GM12865 (cell line): ENCODE measurements at places on chromosomes 4 and X.
A peak's percentile ranks its signal among the peaks of the same experiment; 100 is the strongest.

- DNase-seq: no peak
Measured at GRCh38 chr4:109820563-109820962, 5.0 kb downstream of the GAR1 start.

- DNase-seq: no peak
Measured at GRCh38 chr4:181897935-181898334, 345.3 kb upstream of the TENM3 start.

DNA sequence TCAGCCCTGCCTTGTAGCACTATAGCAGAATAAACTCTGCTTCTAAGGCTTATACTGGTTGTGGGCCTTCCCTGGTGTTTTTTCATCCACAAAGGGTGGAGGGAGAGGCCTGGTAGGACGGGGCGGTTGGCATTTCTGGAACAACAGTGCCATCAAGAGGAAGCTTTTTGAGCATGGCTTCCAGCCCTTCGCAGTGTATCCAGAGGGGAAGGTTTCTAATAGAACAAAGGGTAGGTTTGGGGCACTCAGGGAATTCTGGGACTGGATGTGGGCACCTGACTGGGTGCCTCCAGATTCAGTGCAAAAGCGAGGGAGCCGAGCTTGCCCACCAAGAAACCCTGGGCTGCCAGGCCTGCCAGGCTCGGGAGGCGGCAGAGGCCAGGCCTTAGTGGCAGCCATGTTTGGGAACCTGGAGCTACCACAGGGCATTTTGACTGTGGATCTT, 229.6 kb upstream of the AGTR2 start:
- peak; percentile 56 for DNase-seq

- DNase-seq: no peak
Measured at GRCh38 chr4:168119890-168120289, 27.6 kb downstream of the ANXA10 start.

DNA sequence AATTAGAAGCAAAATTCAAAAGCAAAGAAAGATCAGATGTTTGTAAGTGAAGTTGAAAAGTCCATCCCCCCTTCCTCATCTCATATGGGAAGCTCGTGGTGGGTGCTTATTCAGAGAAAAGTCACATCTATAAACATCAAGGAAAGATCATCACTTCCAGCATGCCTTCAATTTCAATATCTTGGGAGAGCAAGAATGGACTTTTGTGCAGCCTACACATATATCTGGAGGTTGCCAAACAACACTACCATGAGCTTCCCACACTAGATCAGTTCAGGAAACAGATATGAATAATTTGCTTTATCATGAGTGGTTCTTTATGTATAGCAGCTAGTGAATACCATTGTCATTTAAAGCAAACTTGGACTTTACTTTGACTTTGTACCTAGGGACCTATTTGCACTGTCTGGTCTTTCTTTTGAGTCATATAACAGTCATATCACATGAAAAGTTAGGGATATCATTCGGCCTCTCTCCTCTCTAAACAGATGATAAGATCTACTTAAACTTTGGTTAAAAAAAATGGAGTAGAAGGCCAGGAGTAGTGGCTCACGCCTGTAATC, 5.6 kb upstream of the TBL1X start:
- DNase-seq: no peak

DNA sequence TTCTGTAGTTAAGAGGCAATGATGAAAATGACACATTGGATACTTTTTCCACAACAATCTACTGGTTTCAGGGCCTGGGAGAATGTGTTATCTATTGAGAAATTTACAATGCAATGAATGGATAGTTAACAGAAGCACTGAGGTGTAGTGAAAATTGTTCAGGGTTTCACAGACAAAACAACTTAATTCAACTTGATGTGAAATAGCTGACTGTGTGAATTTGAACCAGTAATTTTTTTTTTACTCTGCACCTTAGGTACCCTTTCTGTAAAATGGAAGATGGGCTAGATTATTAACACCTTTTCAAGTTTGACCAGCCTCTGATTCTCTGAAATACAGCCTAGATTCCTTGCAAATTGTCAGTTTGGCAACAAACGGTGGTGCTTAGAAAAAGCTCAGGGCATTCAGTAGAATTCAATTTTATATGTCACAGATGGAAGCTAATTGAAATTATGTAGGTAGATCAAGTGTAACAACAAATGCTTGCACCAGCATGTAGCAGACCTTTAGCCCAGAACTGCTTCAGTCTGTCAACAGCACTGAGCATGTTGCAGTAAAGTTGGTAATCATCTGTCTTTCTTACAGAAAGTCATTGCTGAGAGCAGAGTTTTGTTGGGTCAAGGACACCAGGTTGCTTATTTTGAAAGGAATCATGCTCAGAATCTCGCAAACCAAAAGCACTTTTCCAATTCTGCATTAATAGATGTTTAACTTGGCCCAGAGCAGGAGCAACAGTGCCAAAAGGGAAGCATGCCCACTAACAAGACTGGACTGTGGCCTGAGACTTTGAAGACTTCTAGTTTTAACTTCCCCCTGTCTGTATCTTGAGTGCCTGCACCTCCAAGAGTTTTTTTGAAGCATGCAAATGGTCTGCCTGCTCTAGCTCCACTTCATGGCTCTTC, 526.6 kb downstream of the PACRGL start:
- no peak for DNase-seq

DNA sequence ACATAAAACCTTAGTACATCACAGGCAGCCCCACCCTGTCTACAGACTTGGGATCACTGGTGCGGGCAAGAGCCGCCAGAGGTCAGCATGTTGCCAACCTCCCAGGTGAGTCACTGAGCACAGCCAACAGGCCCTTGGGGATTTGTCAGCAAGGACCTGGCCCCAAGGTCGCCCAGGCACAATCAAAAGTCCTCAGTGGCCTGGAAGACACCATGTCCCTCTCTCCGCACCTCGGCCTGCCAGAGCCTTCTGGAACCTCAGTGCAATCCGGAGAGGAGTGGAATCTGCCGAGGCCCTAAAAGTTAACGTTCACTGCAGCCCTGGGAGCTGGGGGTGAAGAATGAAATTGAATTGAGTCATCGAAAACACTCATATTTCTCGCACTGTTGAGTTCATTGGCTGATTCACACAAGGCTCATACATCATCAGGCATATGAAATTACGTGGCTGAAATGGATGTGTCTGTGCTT, 74.3 kb downstream of the WFS1 start:
- peak; percentile 36 for DNase-seq

DNA sequence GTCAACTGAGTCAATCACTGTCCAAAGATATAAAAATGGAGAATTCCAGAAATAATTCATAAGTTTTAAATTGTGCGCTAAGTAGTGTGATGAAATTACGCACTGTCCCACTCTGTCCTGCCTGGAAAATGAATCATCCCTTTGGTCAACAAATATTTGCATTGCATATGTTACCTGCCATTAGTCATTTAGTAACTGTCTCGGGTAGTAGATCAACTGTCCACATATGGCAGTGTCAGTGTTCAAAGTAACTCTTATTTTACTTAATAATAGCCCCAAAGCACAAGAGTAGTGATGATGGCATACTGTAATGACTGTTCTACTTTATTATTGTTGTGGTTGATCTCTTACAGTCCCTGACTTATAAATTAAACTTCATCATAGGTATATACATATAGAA, 3.4 kb downstream of the YTHDC1 start:
- DNase-seq: no peak
